ENCODE measurements at places on chromosomes 1 and 21.

DNA sequence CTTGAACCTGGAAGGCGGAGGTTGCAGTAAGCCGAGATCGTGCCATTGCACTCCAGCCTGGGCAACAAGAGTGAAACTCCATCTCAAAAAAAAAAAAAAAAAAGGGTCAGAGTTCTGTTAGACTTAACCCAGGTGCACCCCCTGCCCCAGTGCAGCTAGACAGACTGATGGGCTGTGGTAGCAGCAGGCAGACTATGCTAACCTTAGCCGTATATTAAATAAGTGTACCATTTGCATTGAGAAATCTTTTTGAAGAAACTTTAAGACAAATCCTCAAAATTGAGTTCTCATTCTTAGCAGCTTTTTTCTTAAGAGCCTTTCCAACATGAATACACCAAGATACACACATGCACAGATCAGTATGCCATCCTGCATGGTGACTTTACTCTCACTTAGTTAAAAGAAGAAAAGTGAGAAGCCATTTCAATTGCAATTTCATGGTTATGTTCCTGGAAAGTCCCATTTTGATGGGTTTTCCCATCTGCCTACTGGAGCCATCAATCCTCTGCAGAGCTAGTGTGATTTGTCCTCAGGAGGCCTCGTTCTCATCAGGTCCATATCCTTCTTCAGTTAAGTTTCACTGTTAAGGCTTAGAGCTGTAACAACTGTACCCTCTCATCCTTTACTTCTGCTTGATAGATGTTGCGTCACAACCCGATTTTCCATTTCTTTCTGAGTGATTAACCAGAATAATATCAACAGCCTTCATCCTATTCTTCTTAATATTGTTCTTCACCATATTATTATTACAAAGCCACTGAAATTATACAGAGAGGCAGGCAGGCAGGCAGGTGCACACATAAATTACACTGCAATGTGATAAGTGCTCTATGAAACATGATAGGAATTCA is 7.3 kb downstream of the FCRLB start:
- DNase-seq: no peak

GRCh38 chr21:38959692-38960061 is 153.9 kb downstream of the ETS2 start:
- DNase-seq: no peak

DNA sequence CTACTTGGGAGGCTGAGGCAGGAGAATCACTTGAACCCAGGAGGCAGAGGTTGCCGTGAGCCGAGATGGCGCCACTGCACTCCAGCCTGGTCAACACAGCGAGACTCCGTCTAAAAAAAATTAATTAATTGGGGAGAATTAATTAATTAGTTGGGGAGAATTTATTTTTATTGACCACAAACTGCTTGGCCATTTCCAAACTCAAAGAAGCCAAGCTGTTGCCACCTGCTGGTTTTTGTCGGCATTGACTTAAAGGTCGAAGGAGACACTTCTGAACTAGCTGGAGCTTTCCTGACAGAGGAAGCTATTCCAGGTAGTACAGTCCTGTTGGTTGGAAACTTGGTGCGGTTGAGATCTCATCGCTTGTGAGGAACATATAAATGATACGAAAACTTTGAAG is 13.1 kb downstream of the MAP1LC3C start:
- no peak for DNase-seq

DNA sequence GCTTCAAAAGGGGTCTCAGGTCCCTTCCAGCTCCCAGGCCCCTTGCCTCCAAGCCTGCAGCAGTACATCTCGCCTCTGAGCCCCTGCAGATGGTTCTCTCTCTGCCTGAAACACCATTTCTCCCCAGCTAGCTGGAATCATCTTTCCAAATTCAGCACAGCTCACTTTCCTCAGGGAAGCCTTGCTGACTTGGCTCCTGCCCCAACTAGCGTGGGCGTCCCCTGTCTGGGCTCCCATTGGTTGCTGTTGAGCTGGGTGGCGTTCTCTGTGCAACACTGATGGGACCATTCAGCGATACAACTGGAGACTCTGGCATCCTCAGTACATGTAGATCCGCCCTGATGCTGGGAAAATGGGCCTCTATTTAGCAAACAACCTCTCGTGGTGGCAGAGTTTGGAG is 141.3 kb upstream of the IGSF21 start:
- no peak for DNase-seq

- no peak for DNase-seq
Observed at GRCh38 chr1:241212628-241213027, 144.4 kb downstream of the RGS7 start.

Measured in esophagus squamous epithelium (tissue), 5 donors.